ENCODE measurements at places on chromosomes 1 and 21.

DNA sequence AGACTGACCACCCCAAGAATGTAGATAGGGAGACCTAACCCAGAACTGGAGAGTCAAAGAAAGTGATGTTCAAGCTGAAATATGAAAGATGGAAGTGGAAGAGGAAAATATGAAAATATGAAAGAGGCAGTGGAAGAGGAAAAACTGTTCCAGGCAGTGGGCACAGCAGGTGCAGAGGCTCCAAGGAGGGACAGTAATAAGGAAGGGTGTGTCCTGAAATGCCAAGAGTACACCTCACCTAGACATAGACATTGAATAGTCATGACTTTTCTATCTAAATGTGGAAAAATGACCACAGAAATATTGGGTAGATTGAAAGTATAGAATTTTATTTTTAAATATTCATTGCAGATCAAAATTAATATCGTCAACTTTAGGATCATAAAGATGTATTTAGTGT, 161.7 kb upstream of the USP24 start:
- no peak for DNase-seq

DNA sequence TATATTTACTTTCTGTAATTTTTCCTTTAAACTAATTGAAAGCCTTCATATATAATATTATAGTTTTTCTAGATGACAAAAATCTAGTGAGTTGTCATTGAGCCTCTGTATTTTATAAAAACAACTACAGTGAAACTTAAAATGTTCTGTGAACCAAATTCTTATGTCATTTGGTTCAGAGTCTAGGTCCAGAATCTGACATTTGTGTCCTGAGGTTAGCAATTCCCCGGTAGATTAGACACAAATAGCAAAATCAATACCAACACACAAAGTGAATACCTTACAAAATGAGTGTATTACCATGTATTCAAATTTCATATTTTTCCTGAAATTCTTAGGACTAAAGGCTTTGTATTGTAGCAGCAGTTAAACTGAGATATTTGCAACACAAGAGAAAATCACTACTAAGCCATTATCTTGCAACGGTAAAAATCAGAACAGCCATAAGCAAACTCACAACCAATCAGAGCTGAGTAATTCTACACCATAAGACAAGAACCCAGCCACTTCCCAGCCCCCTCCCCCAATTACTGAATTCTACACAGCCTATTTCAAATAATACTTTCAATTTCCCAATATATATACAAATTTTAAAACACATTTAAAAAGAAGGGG, 573.5 kb downstream of the SMYD3 start:
- DNase-seq = no peak

DNA sequence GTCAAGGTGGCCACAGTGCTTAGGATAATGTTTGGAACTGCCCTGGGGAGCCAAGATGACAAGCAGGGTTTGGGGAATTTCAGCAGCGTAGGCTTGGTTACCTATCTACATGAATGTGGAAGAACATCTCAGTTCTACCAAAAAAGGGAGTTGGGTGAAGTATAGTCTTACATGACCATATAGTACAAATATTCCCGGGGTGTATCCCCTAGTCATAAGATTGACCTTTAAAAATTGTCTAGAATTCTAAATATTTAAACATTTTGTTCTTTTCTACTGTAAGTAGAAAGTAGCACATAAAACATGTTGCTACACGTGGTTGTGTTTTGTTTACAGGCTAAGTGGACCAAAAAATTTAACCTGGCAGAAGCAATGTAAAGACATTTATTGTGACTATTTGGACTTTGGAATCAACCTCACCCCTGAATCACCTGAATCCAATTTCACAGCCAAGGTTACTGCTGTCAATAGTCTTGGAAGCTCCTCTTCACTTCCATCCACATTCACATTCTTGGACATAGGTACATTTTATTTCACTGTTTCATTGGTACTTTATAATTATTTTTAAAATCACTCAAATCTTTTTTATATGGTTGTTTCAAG, 20.3 kb downstream of the IL12RB2 start:
- no peak for DNase-seq

DNA sequence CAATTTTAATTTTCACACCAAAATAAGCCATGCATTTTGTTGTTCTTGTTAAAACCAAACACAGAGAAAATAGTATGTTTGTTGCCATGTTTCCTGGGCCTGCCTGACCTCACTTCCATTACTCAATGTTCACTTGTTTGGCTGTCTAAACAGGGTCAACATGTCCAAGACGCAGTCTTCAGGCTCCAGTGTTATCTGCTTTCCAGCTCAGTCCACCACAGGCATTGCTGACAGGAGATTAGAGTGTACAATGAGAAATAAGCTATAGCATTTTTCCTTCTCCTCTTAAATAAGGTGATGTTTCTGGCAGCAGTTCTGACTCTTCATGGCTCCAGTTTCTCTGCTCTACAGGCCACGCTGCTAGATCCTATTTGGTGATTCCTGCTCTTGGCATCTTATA, 1030.5 kb downstream of the KCNT2 start:
- DNase-seq = no peak

DNA sequence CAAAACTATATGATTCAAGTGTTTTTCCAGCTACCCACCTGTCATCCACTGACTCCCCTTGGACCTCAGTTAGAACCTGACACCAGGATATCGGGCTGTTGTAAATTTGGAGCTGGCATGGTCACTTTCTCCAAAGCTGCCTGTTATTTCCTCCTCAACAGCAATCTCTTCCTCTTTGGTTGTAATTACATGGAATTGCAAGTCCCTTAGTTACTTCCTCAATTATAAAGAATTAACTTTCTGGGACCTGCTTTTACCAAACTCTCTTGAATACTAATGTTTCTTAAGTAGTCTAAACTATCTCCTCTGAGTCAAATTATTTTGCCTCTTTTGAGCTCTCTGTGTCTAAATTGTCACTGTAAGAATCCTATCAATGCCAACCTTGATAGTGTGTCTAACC, 150.3 kb upstream of the SGIP1 start:
- no peak for DNase-seq

DNA sequence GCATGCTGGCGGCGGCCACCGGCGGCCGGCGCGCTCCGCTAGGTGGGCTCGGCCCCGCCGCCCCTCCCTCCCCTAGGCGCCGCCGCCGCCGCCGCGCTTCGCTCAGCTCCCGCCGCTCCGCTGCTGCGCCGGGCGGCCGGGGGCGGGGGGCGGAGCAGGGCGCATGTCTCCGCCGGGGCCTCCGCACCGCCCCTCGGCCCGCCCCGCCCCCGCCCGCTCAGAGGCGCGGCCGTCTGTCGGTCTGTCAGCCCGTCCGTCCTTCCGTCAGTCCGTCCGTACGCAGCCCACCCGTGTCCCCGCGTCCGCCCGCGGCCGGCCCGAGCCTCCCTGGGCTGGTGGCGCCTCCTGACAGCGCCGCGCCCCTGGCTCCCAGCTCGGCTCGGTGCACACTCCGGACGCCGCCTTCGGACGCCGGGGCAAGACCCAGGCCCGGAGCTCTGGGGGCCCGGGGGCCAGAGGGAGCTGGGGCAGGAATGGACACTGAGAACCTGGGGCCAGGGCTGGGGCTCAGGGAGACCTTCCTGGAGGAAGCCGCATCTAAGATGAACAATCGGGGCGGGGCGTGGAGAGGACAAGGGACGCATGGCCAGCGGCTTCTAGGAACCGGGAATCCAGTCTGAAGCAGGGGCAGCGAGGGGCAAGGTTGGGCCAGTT, at the start of gene GPR153:
GPR153 (minus strand) TSS at position 138 of the 654 bp plus-strand sequence. CDS start 6,193 bp downstream, outside the sequence.
- peak; percentile 86 for DNase-seq

DNA sequence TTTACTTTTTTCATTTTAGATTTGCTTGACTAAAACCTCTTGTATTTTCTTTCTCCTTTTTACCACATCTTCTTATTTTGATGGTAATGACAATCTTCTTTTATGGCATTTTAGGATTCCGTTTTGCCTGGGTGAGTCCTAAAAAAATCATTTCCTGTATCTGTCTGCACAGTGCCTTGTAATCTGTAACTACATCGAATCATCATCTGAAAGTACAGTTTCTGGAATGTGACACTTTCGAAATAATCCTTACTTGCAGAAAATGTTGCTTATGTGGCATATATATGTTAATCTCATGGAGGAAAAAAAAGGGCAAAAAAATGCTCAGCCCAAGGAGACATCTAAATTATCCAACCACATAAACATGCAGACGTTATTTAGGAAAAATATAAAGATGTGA, 29.0 kb downstream of the GREM2 start:
- no peak for DNase-seq

GRCh38 chr1:211378844-211379243, 52.2 kb downstream of the TRAF5 start:
- no peak for DNase-seq

- DNase-seq = peak; percentile 99
These were observed 121.2 kb downstream of the SLC45A1 start for GRCh38 chr1:8439015-8439702.

DNA sequence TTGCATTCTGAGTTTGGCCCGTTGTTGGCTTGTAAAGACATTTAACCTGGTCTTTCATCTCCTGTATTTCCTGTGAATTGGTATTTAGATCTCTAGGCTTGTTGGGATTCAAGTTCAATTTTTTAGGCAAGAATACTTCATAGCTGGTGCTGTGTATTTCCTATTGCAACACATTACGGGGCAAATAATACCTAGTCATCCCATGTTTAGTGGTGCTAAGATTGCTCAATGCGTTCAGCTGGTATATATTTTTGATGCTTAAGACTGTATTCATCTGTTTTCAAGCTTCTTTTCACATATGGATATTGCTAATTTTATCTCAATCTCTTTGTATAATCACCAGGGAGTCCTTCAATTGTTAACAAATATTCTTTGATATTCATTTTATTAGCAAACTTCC, 87.5 kb upstream of the ZBTB18 start:
- DNase-seq = no peak

DNA sequence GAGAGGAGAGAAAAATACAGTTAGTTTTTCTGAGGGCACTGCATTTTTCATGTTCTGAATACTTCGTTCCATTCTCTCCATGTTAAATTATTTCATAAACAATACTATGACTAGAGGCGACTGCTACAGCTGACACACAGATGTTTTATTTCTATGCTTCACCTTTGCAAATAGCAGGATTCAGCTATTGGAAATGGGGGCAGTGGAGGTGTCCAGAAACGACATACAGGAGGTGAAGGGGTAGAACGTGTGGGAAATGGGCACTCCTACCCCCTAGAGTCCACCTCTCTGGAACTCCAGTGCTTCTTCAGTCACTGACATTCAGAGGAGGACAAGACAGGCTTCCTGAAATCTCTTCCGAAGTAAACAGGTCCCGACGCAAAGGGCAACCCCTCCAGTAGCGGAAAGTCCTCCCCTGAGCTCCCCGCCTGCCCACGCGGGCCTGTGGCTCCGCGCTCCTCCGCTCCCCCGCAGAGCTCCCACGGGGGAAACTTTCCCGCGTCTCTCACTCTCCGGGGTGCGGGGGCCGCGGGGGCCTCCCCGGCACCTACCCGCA, 480 bp downstream of the DPYD start:
- DNase-seq = peak; percentile 41

GRCh38 chr1:59171788-59172187, 125.1 kb upstream of the FGGY start:
- no peak for DNase-seq

DNA sequence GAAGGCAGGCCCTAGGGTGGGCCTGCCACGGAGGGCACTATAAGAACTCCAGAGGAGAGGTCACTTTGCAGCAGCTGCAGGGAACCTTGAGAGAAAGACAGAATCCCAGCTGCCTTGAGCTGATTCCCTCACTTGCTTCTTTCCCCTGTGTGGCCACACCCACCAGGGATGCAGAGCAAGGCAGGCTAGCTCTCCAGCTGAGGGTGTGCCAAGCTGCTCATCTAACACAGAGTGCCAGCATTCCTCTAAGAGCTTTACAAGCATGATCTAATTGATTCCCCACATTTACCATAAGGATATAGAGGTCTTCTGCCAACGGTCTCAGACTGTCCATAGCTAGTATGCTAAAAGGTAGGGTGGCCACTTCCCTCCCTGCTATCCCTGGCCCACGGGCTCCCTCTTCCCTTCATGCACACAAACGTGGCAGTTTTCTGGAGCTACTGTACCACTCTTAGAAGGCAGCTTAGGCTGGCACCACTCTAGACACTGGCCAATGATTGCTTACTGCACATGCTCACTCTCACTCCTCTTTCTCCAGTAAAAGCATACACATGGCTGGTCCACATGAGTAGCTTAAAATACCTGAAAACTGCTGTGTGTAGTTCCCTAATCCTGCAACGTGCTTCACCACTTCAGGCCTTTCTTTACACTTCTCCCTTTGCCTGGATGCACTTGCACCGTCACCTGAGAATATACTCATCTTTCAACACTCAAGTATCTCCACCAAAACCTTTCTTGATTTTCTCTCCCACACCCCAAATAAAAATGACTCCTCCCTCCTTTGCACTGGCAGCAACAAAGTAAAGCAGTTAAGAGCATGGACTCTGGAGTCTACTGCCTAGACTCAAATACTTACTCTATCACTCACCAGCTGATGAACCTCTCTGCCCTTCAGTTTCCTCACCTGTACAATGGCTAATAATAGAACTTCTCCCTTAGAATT, 57.7 kb downstream of the DMAP1 start:
- peak; percentile 97 for DNase-seq

- DNase-seq = no peak
These were observed 74.1 kb upstream of the JUN start for GRCh38 chr1:58857680-58858673.

GRCh38 chr1:94819945-94820746, at the start of gene SLC44A3:
Gene SLC44A3, plus strand, starts transcription at chr1:94820357. Its CDS starts 95 bp downstream, at chr1:94820452.
- peak; percentile 54 for DNase-seq

- no peak for DNase-seq
These were observed 804.6 kb upstream of the ADGRL4 start for GRCh38 chr1:79811173-79811572.

GRCh38 chr1:6414443-6414844, 5.3 kb downstream of the HES2 start:
- DNase-seq = peak; percentile 21

DNA sequence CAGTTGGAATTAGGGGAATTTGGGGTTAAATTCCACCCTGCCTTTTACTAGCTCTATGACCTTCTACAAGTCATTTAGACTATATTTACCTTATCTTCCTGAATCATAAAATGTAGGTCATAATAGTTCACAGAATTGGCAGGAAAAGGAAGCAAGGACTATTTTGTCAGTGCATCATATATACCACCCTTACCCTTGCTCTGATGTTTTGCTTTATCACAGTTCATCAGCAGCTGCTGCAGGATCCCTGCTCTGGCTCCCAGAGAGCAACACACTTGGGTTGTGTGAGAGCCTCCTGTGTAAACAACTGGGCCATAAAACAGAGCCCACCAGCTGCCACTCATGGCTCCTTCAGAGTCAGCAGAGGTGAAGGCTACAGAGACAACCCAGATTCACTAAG, 631.6 kb upstream of the CAMK1G start:
- peak; percentile 88 for DNase-seq
